ENCODE measurements at places on chromosomes 2 and 18. TPM values are rescaled to one million over a fixed set of nuclear protein-coding genes. Genes with fewer than 3 reads are reported as not detected.

IGFBP2 gene
- total RNA-seq, result 46.8 TPM

SP140 gene
- 1.1 TPM for total RNA-seq

ACTG2 gene
- 0.21 TPM for total RNA-seq

FSHR gene
- not detected for total RNA-seq

EGR4 gene
- total RNA-seq, result not detected

IL1R2 gene
- total RNA-seq, result 37.9 TPM

FLACC1 gene
- total RNA-seq, result 0.39 TPM

PLB1 gene
- 3.8 TPM for total RNA-seq

ERFE gene
- 0.75 TPM for total RNA-seq

NLRC4 gene
- total RNA-seq, result not detected

DLX1 gene
- total RNA-seq, result 7.0 TPM

GAL3ST2 gene
- not detected for total RNA-seq

AGAP1 gene
- 15.2 TPM for total RNA-seq

All from foreskin keratinocyte (primary cell).